Mucosa of descending colon (tissue), 3 donors: ENCODE measurements at places on chromosomes 6 and 20.
A peak's percentile ranks its signal among the peaks of the same experiment; 100 is the strongest.

GRCh38 chr6:53959717-53960116 lies 151.5 kb upstream of the MLIP start:
- no peak for DNase-seq

DNA sequence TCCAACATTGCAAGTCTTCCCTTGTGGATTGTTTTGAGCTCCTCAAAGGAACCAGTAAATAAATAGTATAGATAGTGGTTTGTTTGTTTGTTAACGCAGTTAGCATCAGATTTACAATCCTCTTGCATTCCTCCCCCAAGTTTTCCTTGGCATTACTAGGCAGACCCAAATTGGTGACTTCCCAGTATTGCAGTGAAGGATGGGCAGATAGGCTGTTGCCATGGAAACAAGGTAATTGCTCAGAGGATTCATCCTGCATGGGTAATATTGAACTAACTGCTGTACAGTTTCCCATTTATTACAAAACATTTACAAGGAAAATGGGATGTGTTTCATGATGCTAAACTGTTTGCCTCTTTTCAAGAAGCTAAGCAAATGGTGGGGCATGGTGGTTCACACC lies 477.2 kb downstream of the EPM2A start:
- DNase-seq = no peak

DNA sequence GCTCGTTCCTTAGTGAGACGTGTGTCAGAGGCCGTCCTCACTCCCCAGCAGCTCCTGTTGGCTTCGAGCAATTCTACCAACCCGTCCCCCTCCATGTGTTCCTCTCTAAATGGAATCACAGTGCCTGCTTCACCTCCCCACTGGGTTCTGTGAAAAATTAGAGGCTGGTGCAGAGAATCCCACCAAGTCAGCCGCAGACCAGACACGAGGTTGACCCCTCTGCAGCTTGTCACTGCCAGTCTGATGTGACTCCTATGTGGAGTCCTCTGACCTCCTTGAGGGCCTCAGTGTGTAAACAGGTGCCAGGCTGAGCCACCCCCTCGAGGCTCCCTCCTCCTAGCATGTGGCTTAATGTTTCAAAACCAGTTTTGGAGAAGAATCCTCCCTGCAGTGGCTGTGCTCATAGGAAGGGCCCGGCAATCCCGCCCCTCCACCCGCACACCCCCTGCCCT lies 12.6 kb upstream of the IRF4 start:
- no peak for DNase-seq

DNA sequence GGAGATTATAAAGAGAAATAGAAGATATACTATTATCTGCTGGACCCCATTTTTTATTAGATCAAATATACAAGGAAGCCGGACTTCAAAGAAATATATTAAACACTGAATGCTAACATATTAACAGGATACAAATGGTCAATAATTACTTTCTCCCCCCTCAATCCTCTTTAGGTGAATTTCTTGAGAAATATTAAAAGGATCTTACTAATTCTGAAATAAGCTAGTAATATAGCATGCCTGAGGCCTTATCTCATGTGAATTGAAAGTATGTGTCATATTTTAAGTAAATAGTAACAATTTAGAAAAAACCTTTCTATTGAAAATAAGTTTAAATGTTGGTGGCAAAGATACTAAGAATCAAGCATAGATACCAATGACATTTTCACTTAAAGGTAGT lies 954.7 kb upstream of the MAN1A1 start:
- no peak for DNase-seq

- no peak for DNase-seq
Measured at GRCh38 chr6:53154794-53155193, 6.2 kb upstream of the GCM1 start.

DNA sequence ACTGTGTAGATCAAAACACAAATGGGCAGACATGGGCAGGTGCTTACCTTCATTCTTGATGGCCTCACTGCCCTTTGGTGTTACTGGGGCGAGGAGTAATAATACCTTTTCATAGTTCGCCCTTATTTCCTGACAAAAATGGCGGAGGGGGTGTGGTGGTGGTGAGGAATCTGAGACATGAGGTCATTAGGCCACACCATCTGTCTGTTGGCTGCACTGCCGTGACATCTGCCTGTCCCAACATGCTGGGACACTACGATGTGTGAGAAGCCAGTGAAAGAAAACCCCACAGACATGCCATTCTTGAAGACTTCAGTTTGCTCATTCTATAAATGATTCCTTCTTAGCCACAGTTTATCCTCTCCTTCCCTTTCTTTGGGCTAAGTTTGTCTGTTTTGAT lies 13.4 kb upstream of the MAPRE1 start:
- no peak for DNase-seq

- DNase-seq = peak; percentile 76
Measured at GRCh38 chr6:31122791-31123706, 2.8 kb upstream of the CDSN start.

- no peak for DNase-seq
Measured at GRCh38 chr20:6014017-6014416, 39.8 kb downstream of the LRRN4 start.

DNA sequence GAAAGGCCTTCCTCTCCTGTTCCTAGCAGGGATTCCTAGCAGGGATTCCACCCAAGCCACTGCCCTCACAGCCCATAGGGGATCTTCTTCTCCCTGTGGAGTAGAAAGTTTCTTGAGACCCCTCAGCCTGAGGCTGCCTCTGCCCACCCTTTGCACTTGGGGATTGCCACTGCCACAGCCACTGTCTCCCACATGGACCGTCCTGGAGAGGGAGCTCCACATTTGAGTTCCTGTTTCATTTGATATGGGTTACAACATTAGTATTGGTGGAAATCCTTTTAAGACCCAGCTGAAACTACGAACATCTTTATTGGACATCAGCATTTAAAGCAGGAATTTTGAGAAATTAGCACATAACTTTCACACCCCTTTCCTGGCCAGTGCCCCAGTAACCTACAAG lies 25.6 kb downstream of the HLA-G start:
- no peak for DNase-seq

GRCh38 chr20:58898629-58899408 lies 46.3 kb downstream of the GNAS start:
- no peak for DNase-seq

GRCh38 chr6:141264101-141264500 lies 868.6 kb upstream of the GJE1 start:
- no peak for DNase-seq
